ENCODE measurements at places on chromosomes 16 and 17. TPM values are rescaled to one million over a fixed set of nuclear protein-coding genes. Genes with fewer than 3 reads are reported as not detected.

DNA sequence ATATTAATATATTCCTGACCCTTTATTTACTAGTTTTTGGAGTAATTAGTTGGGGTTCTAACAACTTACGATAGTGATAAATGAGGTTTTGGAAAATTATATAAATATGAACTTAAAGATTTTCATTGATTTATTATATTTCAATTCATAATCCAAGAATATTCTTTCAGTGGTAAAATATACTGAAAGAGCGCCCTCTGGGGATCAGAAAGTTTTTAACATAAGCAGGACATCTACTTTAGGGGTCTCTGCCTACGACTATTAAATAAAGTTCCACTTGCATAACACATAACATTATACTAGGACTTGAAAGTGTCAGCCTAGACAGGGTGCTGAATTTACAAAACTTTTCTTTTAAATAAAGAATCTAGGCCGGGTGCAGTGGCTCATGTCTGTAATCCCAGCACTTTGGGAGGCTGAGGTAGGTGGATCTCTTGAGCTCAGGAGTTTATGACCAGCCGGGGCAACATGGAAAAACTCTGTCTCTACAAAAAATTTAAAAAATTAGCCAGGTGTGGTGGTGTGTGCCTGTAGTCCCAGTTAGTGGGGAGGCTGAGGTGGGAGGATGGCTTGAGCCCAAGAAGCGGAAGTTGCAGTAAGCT, 15.6 kb downstream of the RFWD3 start:
- no peak for DNase-seq

- DNase-seq: no peak
Observed at GRCh38 chr17:73640691-73641090, 3.6 kb downstream of the SDK2 start.

- DNase-seq: no peak
Observed at GRCh38 chr16:57675741-57676551, 7.8 kb downstream of the ADGRG3 start.

The MYH3 gene
- 0.67 TPM for total RNA-seq

- DNase-seq: no peak
Observed at GRCh38 chr16:85491058-85491771, 121.9 kb upstream of the GSE1 start.

DNA sequence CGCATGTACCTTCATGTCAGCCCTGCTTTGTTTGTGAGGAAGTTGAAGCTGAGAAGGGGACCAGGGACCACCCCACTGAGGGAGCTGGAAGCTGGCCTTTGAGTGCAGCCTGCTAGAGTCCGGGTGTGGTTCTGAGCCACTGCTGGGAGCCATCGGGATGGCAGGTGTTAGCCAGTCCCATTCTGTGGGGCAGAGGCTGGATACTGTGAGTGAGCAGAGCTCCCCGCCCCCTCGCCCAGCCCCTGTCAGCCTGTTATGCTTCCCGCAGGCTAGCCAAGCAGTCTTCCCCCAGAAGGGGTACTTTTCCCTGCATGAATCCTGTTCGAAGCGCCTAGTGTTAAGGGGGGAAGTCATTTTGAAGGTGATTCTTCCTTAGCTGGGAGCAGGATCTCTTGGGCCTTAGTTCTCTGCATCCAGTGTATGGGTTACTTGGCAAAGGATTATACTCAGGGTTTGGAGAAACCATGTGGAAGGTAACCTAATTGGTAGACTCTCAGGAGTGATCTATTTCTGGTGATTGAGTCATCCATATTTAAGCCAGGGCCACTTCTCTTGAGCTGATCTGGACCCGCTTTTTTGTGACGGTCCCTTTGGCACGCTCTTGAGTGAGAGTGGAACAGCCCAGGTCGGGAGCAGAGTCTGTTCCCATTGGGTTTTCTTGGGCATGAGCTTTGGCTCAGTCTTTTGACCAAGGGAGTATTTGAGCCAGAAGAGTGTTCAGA, 23.8 kb downstream of the AKAP1 start:
- no peak for DNase-seq

GRCh38 chr16:24977678-24978075, 37.5 kb downstream of the ARHGAP17 start:
- no peak for DNase-seq

The CIBAR2 gene
- not detected for total RNA-seq

The CENPN gene
- total RNA-seq: 44.8 TPM

DNA sequence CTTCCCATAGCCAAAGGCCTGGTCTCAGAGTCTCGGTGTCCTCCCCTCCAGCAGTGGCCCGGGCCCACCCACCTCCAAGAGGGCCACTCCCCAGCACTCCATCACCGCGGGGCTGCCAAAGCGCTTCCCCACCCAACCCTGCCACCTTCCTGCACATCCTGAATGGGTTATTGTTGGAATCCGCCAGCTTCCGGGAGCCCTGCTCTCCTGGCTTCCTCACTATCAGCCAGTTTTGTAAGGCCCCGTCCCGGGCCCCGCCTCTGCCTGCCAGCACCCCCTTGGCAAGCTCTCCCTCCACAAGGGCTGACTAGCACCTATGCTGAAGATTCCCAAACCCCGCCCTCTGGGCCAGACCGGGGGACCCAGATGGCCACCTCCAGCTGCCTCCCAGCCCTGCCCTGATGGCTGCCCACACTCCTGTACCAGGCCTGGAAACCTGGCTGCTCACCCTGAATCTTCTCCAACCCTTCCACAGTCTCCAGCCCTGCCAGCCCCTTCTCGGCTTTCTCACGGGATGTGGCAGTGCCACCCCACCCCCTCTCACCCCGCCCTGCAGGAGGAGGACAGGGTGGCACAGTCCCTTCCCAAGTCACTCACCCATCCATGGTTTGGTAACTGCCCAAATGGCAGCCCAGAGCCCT, 14.4 kb downstream of the MYBBP1A start:
- DNase-seq: no peak

The TP53TG3F gene
- not detected for total RNA-seq

GRCh38 chr16:68744744-68745280, 7.7 kb downstream of the CDH1 start:
- DNase-seq: peak; percentile 82

- DNase-seq: no peak
Observed at GRCh38 chr17:49566668-49567071, 9.0 kb upstream of the NXPH3 start.

GRCh38 chr17:80854220-80854619, 137.4 kb upstream of the CHMP6 start:
- DNase-seq: no peak

GRCh38 chr16:2054543-2055245, 6.9 kb downstream of the TSC2 start:
- DNase-seq: no peak

- DNase-seq: no peak
Observed at GRCh38 chr16:12027558-12028287, 51.2 kb downstream of the SNX29 start.

- DNase-seq: no peak
Observed at GRCh38 chr16:23035240-23035639, 114.0 kb downstream of the USP31 start.

- DNase-seq: peak; percentile 5
Observed at GRCh38 chr17:61168506-61168905, 231.1 kb upstream of the TBX2 start.

The MRPS23 gene
- 78.3 TPM for total RNA-seq

- DNase-seq: no peak
Observed at GRCh38 chr17:2084036-2084765, 29.3 kb downstream of the HIC1 start.

DNA sequence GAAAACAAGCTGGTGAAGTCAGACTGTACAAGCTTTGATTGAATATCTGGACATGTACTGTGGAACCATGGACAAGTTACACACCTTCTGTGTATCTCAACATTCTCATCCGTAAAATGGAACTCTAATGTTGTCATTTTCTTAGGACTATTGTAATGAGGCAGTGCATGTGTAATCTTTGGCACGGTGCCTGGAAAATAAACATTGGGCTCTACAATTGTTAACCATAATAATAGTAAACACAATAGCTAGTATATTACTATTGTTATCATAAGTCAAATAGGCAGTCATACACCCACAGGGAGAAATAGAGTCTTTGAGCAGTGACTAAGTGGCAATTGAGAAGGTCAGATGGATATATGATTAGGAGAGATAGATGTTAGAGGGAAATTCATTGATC, 39.8 kb upstream of the ANKFN1 start:
- DNase-seq: no peak

The C17orf113 gene
- total RNA-seq: 0.18 TPM

DNA sequence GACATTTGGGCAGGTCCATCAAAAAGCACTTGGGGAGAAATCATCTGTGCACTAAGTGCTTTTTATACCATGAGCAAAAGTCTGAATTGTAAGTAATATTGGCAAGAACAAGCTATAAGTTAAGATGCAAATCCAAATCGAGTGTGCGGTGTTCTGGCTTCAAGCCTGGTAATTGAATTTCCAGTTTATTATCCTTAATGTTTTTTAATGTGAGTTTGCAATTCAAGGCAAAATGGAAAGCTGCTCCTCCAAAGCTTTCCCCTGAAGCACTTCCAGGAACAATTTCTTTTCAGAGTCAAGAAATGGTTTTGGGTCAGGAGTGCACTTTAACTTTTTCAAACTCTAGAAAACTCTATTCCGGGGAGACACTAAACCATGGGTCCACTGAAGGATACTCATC, 445.7 kb downstream of the TOX3 start:
- no peak for DNase-seq

DNA sequence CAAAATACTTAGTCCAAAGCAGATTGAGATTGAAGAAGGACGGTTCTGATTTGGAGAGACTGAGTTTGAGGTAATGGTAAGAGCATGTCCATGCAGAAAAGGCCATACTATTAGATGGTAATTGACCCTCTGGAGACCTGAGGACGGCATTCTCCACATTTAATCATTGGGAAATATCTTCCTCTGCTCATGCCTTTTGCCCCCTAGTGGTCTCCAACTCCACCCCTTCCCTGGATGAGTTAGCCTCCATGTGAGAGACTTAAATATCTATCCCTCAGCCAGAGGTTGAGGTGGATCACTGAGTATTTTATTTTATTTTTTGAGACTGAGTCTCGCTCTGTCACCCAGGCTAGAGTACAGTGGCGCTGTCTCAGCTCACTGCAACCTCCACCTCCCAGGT, 10.4 kb upstream of the OR3A1 start:
- DNase-seq: no peak

- DNase-seq: no peak
Observed at GRCh38 chr17:62787366-62787765, 20.7 kb downstream of the MARCHF10 start.

The CNTD1 gene
- not detected for total RNA-seq

DNA sequence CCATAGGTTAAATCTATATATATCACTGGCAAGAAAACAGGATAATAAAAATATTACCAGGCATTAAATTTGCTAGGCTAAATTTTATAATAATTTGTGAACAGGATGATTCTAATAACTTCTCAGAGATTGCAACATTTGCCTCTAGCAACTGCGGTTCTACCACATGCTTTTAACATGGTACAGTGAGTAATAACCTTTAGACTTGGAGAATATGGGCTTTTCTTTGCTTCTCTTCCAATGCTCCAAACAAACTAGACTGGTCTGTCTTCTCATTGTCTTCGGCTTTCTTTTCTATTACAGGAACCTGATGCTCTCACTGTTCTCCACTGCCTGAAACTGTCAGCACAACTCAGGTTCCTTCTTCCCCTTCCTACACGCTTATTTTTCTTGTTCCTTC, 80.6 kb downstream of the CA4 start:
- DNase-seq: no peak

DNA sequence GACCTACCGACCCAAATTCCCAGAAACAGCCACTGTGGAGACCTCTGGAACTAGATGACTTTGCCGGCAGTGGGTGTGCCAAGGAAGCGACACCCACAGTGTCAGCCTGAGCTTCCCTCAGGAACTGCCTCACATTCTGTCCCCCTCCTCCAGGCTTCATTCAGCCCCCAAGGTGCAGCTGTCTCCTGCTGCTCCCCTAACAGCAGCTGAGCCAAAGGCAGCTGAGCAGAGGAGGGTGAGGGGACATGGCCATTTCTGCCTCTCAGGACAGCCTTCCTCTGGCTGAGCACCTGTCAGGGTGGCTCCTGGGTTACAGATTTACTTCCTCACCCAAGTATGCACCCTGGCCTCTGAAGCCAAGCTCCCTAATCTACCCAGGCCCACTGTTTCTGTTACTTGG, 22.1 kb upstream of the MTMR4 start:
- DNase-seq: no peak

- no peak for DNase-seq
Observed at GRCh38 chr16:85238233-85238647, 126.0 kb upstream of the CIBAR2 start.

GRCh38 chr17:17153071-17153470, 53.1 kb downstream of the PLD6 start:
- DNase-seq: no peak

DNA sequence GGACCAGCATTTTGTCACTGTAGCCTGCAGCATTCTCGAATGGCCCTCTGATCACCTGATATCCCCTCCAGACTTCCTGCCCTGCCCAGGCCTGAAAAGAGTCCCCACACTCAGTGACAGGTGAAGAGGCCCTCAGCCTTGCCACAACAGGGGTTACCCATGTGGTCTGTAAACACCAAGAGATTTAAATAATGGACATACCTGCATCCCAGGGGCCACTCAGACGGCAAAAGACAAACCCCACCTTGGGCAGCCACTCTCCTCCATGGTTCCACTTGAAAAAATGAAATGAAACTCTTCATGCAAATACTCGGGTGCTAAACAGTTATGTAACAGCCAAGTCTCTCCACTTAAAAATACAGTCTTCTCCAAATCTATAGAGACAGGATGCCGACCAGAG, 22.9 kb upstream of the PECAM1 start:
- no peak for DNase-seq

DNA sequence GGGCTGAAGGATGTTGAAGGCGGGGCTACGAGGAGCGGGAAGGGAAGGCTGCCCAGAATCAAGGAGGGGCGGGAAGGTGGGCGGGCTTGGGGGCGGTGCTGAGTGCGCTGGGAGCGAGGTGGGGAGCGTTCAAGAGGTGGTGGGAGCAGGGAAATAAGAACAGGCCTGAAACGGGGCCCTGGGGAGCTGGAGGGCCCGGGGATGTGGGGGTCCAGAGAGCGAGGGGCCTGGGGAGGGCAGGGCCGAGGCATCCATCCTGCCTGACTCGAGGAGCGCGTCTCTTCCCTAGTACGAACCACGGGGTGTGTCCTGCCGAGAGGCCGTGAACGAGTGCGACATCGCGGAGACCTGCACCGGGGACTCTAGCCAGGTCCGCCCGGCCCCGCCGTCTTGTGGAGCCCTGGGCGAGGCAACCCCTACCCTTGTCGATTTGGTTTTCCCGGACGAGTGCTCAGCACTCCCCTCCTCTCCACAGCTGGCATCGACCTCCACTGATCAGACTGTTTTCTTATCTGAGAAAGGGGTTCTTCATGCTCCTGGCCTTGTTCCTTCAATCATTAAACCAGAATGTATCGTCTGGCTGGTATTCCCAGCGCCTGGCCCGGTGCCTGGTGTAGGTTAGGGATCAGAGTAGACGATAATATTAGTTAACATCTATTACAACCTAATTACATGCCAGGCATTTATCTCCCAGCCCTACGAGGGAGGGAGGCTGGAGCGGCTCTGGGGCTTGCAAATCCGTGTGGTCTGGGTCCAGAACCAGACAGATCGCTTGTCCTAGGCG, 17.2 kb downstream of the ADAM11 start:
- DNase-seq: no peak

The EFCAB5 gene
- 0.28 TPM for total RNA-seq

- no peak for DNase-seq
Observed at GRCh38 chr17:59160157-59161025, 4.8 kb downstream of the PRR11 start.

All from foreskin keratinocyte (primary cell).